ENCODE measurements at places on chromosomes 2 and 18. TPM values are rescaled to one million over a fixed set of nuclear protein-coding genes. Genes with fewer than 3 reads are reported as not detected.

The R3HDM1 gene
- total RNA-seq, result 47.8 TPM

The UGT1A3 gene
- not detected for total RNA-seq

The STARD6 gene
- not detected for total RNA-seq

The PHOSPHO2 gene
- 4.2 TPM for total RNA-seq

The PID1 gene
- not detected for total RNA-seq

The TSPYL6 gene
- not detected for total RNA-seq

The SNORC gene
- 1.9 TPM for total RNA-seq

The ARHGAP28 gene
- not detected for total RNA-seq

DNA sequence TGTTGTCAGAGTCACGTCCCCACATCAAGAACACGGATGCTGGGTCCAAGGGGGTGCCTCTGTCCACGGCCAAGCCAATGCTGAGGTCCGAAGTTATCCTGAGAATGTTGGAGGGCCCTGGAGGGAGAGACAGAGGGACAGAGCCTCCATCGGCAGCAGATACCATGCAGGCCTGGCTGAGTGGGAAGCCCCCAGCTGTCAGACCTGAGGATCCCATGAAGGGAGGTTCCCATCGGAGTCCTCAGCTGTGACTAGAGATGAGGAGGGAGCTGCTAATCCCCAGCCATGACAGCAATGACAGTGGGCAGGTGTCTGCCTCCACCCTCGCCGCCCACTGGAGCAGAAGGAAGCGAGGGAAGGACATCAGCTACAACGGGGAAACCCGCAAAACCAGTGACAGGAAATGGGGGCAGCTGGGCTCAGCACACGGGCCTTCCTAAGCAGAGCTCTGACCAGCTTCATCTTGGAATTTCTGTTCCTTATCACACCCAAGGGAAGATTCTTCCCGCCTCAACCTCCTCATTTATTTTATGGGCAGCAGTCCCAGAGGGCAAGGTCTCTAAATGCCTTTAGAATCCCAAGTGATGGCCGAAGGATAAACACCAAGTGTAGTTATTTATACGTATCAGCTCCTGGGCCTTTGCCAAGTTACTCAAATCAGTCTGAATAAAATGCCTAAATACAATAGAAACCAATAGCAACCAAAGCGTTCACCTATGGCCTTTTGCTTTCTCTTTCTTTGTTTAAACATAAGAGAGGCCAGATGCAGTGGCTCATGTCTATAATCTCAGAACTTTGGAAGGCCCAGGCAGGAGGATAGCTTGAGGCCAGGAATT lies 32.2 kb downstream of the FAM178B start:
- DNase-seq, result peak; percentile 22
- peaks cover 26% of the 10 kb centered on the region for H3K4me1 ChIP-seq
- H3K4me3 ChIP-seq, result no peak overlapping the region
- H3K27me3 ChIP-seq, result no peaks in the 10 kb centered on the region
- no peaks in the 10 kb centered on the region for H3K36me3 ChIP-seq

DNA sequence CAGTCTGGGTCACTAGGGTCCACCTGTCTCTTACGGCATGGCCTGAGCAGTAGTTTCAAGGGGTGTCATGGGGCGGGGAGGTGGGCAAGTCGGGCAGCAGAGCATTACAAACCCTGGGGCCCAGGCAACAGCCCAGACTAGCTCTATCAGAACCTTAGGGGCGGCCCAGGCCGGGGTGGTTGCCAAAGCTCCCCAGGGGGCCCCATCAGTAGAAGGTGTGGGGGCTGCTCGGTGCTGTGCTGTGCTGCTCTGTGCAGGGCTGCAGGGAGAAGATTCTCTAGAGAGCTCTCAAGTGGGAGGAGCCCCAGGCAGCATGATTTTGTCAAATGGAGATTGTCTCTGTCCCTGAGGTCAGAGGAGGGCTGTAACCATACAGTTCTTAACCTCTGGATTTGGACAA lies 36.4 kb upstream of the SLC14A1 start:
- peaks cover 58% of the 10 kb centered on the region for H3K4me1 ChIP-seq
- peaks cover 10% of the 10 kb centered on the region for H3K36me3 ChIP-seq
- no peak for DNase-seq
- peak overlapping the region; percentile 87 for H3K4me3 ChIP-seq

- no peaks in the 10 kb centered on the region for H3K4me1 ChIP-seq
- no peak overlapping the region for H3K4me3 ChIP-seq
- no peaks in the 10 kb centered on the region for H3K27me3 ChIP-seq
- H3K36me3 ChIP-seq, result peaks cover 63% of the 10 kb centered on the region
These were observed 58.2 kb upstream of the TFCP2L1 start for GRCh38 chr2:121343191-121343590.

DNA sequence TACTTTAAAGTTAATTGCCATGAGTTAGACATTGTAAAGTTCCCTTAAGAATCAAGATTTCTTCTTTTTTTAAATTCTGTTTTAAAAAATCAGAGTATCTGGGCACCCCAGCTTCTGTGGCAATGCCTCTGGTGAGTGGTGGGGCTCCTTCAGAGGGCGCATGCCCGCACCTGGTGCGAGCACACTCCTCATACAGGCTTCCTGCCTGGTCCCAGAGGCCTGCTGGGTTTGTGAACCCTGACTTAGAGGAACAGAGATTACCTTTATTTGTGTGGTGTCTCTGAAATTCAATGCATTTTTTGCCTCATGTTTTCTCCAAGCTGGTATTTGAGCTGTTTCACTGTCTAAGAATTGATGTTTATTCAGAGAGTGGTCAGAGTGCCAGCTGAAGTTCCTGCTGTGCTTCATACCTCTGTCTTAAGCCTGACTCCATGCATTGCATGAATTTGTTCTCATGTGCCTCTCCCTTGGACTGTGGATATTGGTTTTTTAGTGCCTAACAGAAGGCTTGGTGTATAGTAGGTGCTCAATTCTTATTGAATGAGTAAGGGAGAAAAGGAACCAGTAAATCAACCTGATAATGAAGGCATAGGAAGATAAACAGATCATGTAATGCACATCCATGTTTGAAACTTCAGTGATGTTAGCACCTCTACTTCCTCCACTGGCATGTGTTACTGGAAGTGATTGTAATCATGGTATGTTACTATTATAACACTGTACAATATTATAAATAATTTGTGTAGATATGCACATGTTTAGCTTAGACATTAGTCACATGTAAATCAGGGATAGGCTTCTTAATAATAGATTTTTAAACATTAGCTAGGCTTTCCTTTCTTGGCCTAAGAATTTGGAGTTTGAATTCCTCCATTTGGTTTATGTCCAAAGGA lies 29.0 kb downstream of the PHLPP1 start:
- no peak overlapping the region for H3K4me3 ChIP-seq
- H3K36me3 ChIP-seq, result peaks cover 4% of the 10 kb centered on the region
- H3K27me3 ChIP-seq, result no peaks in the 10 kb centered on the region
- peaks cover 28% of the 10 kb centered on the region for H3K4me1 ChIP-seq
- no peak overlapping the region for H3K27ac ChIP-seq

- H3K27ac ChIP-seq, result no peak overlapping the region
- no peak overlapping the region for H3K4me3 ChIP-seq
- H3K4me1 ChIP-seq, result no peaks in the 10 kb centered on the region
- no peak for DNase-seq
- no peaks in the 10 kb centered on the region for H3K36me3 ChIP-seq
- H3K27me3 ChIP-seq, result peaks cover under 1% of the 10 kb centered on the region
These were observed 36.5 kb upstream of the SERPINE2 start for GRCh38 chr2:224075588-224075987.

GRCh38 chr18:13218368-13218991 lies at the start of gene LDLRAD4:
LDLRAD4 (plus strand) TSS chr18:13218760.
- H3K27ac ChIP-seq, result peak within 1 kb of the TSS; percentile 40
- peaks cover 32% of the 10 kb centered on the region for H3K27me3 ChIP-seq
- peaks cover 26% of the 10 kb centered on the region for H3K4me1 ChIP-seq
- DNase-seq, result peak; percentile 29

DNA sequence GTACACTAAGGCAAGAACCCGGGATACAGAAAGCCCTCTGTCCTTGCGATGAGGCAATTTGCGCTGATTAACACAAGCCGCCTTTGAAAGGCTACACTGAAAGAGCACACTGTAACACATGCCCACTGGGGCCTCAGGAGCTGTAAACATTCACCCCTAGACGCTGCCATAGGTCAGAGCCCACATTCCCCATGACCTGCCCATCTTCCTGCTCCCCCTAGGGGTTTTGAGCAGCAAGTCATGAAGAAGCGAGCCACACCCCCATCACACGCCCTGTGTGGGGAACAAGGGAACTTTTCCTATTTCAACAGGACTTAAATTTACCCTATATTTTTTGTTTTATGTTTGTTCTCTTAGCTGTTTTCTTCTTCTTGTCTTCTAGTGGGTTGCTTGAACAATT lies 47.8 kb upstream of the SLC4A10 start:
- DNase-seq, result no peak
- H3K4me3 ChIP-seq, result no peak overlapping the region
- H3K27me3 ChIP-seq, result peaks cover 8% of the 10 kb centered on the region
- H3K27ac ChIP-seq, result no peak overlapping the region
- no peaks in the 10 kb centered on the region for H3K36me3 ChIP-seq

DNA sequence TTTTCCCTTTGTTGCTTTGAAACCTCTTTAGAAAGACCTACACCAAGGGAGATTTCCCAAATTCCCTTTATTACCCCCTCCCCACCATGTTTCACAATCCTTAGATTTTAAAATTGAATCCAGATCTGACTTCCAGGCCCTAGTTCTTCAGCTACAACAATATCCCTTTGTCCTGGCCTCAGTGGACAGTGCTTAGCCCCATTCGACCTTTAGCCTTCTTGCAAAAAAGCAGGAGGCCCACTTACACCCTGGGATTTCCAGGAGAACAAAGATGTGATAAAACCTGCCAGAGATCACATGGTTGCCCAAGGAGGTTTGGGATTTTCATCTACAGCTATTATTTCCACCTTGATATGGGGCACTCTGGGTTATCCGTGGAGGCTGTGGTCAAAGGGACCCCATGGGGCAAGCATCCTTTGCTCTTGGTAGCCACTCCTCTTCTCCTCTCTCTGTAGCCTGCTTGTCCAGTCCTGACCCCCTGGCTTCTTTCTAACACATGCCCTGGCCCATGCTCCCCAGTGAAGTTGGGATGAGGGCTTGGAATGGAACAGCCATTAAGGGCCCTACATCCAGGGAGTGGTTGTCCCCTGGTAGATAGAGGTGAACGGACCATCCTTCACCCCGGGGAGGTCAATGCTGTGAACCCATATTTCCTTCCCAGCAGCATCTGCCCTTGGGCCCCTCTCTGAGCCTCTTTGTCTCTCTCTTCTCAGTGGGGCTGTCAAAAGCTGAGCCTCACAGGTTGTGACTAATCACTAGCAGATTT lies 267.4 kb downstream of the DYSF start:
- no peak overlapping the region for H3K27ac ChIP-seq
- no peaks in the 10 kb centered on the region for H3K27me3 ChIP-seq
- H3K36me3 ChIP-seq, result no peaks in the 10 kb centered on the region
- no peaks in the 10 kb centered on the region for H3K4me1 ChIP-seq

DNA sequence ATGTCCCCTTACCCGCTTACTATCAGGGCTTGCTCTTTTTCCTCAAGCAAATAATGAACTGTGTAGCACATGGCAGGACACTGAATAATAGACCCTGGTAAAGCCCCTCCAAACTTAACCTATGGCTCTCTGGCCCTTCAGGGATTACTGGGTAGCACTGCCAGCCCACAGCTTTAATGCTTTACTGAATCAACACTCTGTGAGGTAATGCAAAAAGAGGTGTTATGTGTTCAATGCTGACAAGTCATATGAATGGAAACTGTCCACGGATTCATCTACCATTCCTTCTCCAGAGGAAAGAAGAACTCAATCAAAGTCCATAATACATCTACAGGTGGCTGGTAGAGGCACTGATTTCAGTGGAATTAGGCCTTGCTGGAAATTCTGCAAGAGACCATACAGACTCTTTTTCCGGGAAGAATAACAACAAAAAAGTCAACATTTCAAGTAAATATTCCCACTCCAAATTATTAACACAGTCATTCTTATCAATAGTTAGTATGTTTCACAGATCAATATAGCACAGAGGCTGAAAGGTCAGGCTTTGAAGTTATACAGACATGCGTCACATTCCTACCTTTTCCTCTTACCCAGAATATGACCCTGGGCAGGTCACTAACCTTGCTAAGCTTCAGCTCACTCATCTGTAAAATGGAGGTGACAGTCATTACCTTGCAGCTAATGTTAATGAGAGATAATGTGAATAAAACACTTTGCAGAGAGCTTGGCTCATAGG lies 13.8 kb upstream of the MYOM1 start:
- DNase-seq, result no peak
- H3K27ac ChIP-seq, result no peak overlapping the region
- H3K4me3 ChIP-seq, result no peak overlapping the region
- H3K4me1 ChIP-seq, result peaks cover 3% of the 10 kb centered on the region
- H3K27me3 ChIP-seq, result no peaks in the 10 kb centered on the region
